ENCODE measurements at places on chromosomes 12 and 14.
A peak's percentile ranks its signal among the peaks of the same experiment; 100 is the strongest.

- H3K36me3 ChIP-seq: no peaks in the 10 kb centered on the region
- no peak overlapping the region for H3K27ac ChIP-seq
- no peaks in the 10 kb centered on the region for H3K4me1 ChIP-seq
- peaks cover 2% of the 10 kb centered on the region for H3K27me3 ChIP-seq
Observed at GRCh38 chr14:51147183-51147582, 52.3 kb upstream of the TRIM9 start.

DNA sequence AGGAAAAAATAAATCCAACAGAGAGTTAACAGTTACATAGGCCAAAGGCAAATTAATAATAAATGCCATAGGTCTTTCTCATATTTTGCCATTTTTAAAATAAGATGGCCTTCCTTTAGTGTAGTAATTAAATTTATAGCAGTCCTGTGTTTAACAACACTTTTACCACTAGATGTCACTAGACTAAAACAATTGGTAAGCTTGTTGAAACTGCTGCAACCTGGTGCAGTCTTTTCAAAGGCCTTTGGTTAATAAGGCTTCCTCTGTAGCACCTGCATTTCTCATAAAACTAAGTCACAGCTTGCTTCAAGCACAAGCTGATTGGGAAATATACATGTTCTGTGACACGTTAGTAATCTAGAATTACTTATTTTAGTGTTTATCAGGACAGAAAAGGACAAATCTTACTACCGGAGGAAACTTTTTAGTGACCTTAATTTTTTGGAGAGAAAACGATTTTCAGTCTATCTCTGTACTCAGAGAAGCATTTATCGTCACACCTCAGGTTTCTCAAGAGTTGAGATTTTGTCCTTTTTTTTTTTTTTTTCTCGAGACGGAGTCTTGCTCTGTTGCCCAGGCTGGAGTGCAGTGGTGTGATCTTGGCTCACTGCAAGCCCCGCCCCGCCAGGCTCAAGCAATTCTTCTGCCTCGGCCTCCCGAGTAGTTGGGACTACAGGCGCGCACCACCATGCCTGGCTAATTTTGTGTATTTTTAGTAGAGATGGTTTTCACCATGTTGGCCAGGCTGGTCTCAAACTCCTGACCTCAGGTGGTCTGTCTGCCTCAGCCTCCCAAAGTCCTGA lies 20.0 kb downstream of the BORCS5 start:
- H3K27me3 ChIP-seq: no peaks in the 10 kb centered on the region
- no peak for DNase-seq
- no peak overlapping the region for H3K4me3 ChIP-seq
- H3K27ac ChIP-seq: no peak overlapping the region

DNA sequence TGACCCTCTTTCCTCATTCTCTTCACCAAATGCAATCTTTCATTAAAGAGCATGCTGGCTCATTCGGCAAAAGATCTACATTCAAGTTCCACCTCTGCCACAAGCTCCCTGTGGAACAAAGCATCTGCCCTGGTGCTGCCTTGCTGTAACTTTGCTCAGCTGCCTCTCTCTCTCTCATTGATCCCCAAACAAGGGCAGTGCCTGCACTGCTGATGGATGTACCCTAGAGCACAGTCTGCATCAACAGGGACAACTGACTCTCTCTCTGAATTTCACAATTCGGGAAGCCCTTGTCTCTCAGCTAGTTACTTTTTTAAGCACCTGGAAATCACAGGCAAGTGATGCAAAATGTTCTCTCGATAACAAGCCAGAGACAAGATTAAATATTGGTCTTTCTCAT lies 174.0 kb upstream of the DIO2 start:
- H3K4me3 ChIP-seq: no peak overlapping the region
- no peaks in the 10 kb centered on the region for H3K4me1 ChIP-seq
- no peak for DNase-seq
- no peaks in the 10 kb centered on the region for H3K27me3 ChIP-seq

DNA sequence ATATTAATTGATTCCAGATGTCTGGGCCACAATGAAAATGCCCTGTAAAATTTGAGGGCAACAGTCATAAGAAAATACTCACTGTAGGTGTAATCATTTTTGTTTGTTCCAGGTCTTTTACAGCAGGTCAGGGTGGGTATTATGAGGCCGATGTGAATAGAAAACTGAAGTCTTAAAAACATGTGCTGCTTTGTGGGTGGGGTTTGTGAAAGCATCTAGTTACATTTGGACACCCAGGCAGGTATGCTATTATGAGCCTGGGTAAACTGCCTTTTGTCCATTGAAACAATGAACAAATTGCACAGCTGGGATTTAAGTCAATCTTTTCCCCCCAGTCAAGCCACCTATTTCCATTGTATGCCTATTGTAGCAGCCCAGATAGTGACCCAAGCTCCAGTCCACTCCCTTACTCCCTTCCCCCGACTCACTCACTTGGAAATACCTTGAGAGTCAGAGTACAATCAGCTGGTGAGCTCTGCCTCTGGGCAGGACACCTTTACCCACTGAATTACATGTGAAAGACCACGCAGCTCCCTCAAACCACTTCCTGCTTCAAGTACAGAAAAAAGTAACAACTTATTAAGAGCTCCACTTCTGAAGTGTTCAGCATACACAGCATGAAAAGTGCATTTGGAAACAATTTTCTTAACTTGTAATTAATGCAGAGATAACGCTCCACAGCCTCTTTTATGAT lies 1.8 kb downstream of the IGF1 start:
- DNase-seq: peak; percentile 49
- peaks cover 52% of the 10 kb centered on the region for H3K4me1 ChIP-seq
- no peak overlapping the region for H3K27ac ChIP-seq
- peaks cover 2% of the 10 kb centered on the region for H3K27me3 ChIP-seq
- H3K36me3 ChIP-seq: no peaks in the 10 kb centered on the region
- H3K4me3 ChIP-seq: no peak overlapping the region

Measured in activated naive CD8-positive, alpha-beta T cell treated with anti-CD3 and anti-CD28 coated beads, Interleukin-2, amount 50 U/mL, for 24 hours (primary cell).